ENCODE measurements at places on chromosomes 3 and 15.

DNA sequence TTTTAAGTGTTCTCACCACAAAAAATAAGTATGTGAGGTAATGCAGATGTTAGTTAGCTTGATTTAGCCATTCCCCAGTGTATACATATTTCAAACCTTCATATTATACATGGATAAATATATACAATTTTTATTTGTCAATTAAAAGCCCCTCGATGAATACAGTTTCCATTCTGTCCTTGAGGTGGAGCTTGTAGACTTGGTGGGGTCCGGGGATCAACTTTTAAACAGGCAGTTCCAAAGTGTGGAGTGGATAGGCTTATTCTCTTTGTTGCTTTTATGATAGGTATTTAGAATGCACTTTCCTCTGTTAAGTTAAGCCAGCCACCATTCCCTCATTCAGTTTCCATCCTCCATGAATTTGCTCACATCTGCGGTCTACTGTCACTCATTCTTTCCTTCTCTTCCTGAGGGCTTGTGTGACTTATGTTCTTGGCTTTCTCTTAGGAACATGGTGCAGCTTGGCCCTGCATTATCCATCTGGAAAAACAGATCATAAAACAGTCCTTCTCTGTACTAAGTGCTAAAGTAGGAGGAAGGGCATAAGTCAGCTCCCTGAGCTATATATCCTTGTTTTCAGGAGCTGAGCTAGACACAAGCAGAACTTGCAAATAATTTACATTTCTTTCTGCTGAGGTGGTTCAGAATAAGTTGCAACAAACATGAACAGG, 149.1 kb downstream of the NFKBIZ start:
- no peaks in the 10 kb centered on the region for H3K4me1 ChIP-seq
- no peak overlapping the region for H3K4me3 ChIP-seq
- no peak for DNase-seq
- H3K27me3 ChIP-seq: no peaks in the 10 kb centered on the region

DNA sequence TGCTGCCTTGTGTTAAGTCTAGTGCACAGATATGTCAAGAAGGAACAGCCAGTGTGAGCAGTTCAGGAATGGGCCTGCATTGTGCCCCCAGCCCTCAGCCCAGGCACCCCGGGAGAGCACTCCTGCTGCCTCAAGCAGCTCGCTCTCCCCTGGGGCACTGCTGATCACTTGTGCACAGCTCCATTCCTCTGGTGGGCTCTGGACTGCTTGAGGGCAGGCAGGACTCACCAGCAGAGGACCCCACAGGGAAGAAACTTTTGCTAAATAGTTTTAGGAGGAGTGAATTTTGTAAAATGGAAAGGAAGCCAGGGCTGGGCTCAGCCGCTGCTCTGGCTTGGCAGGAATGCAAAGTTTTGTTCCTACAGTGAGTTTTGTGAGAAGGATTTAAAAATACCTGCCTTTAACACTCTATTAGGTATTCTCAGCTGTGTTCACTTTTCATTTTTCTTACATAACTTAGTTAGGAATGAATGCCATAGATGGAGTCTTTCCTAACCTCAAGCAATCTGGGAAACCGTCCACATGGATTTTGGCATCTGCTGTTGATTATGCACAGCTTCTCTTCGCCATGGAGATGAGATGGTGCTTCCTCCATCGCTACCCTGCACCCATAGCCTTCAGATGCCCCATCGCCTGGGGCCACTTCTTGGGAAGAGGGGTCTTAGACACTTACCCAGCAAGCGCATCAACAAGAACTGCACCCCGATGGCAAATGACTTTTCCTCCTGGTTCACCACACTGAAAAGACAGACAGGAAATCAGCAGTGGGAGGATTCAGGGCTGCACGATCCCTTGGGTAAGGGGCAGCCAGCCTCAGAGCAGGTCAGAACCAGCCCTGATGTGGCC, 42.3 kb upstream of the RAB6B start:
- peaks cover 24% of the 10 kb centered on the region for H3K36me3 ChIP-seq
- H3K27me3 ChIP-seq: no peaks in the 10 kb centered on the region
- DNase-seq: no peak
- H3K4me3 ChIP-seq: no peak overlapping the region

GRCh38 chr3:26264708-26265107, 357.9 kb upstream of the LRRC3B start:
- no peaks in the 10 kb centered on the region for H3K4me1 ChIP-seq
- H3K27me3 ChIP-seq: no peaks in the 10 kb centered on the region
- H3K36me3 ChIP-seq: no peaks in the 10 kb centered on the region

GRCh38 chr3:112519424-112520001, 20.2 kb upstream of the BTLA start:
- no peaks in the 10 kb centered on the region for H3K27me3 ChIP-seq
- no peak overlapping the region for H3K27ac ChIP-seq
- H3K4me3 ChIP-seq: no peak overlapping the region
- no peaks in the 10 kb centered on the region for H3K36me3 ChIP-seq

- H3K4me1 ChIP-seq: no peaks in the 10 kb centered on the region
- no peak overlapping the region for H3K27ac ChIP-seq
- H3K4me3 ChIP-seq: no peak overlapping the region
- H3K27me3 ChIP-seq: no peaks in the 10 kb centered on the region
- H3K36me3 ChIP-seq: no peaks in the 10 kb centered on the region
- no peak for DNase-seq
Measured at GRCh38 chr3:173266441-173266840, 125.4 kb upstream of the SPATA16 start.

DNA sequence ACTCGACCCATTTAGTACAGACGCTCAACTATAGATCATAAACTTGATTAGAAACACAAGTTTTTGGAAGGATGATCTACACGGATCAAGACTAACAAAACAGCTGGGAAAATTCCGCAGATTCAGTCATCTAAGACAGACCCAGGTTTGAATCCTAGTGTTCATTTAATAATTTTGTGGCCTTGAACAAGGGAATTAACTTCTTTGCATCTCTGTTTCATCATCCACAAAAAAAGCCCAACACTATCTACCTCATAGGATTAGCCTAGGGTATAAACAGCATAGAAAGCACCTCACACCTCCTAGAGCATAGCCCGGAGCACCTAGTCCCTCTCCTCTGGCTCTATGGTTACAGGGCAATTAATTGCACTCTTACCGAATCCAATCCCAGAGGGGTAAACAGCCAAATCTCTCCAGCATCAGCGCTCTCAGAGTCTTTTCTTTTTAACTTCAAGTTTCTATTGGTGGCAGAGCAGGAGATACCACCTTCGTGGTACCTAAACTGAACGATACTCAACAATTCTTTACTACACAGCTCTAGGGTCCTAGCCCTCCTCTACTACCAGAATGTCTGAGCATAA, 3.5 kb downstream of the TBL1XR1 start:
- no peak overlapping the region for H3K27ac ChIP-seq
- H3K4me3 ChIP-seq: no peak overlapping the region
- peaks cover 31% of the 10 kb centered on the region for H3K4me1 ChIP-seq
- no peak for DNase-seq
- H3K36me3 ChIP-seq: no peaks in the 10 kb centered on the region
- no peaks in the 10 kb centered on the region for H3K27me3 ChIP-seq

- DNase-seq: no peak
- H3K4me1 ChIP-seq: no peaks in the 10 kb centered on the region
- H3K27ac ChIP-seq: peak overlapping the region; percentile 83
Measured at GRCh38 chr15:58146749-58147148, 8.6 kb downstream of the AQP9 start.

- no peaks in the 10 kb centered on the region for H3K4me1 ChIP-seq
- H3K27ac ChIP-seq: no peak overlapping the region
- DNase-seq: peak; percentile 30
Measured at GRCh38 chr15:80801891-80802680, 22.9 kb downstream of the CEMIP start.

GRCh38 chr15:51314391-51315337, 23.7 kb downstream of the CYP19A1 start:
- no peak overlapping the region for H3K27ac ChIP-seq
- H3K4me3 ChIP-seq: no peak overlapping the region
- peaks cover 5% of the 10 kb centered on the region for H3K4me1 ChIP-seq

DNA sequence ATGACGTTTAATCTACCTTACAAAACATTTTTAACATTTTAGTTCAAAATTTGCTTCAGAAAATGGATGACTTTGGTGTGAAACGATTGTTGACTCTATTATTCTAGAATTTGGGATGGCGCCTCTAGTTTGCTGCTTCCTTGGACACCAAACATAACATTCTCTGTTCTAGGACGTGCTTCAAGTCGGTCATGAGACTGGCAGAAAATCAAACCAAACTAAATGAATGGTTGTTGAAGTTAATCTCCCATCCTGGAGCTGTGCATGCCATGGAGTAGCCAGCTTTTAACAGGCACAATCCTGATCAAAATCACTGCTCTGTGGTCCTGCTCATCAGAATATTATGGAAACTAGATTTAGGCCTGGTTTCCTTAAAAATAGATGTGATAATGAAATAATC, 9.6 kb upstream of the LRRFIP2 start:
- DNase-seq: no peak
- no peak overlapping the region for H3K4me3 ChIP-seq
- H3K36me3 ChIP-seq: no peaks in the 10 kb centered on the region
- H3K27me3 ChIP-seq: no peaks in the 10 kb centered on the region
- peaks cover 9% of the 10 kb centered on the region for H3K4me1 ChIP-seq

DNA sequence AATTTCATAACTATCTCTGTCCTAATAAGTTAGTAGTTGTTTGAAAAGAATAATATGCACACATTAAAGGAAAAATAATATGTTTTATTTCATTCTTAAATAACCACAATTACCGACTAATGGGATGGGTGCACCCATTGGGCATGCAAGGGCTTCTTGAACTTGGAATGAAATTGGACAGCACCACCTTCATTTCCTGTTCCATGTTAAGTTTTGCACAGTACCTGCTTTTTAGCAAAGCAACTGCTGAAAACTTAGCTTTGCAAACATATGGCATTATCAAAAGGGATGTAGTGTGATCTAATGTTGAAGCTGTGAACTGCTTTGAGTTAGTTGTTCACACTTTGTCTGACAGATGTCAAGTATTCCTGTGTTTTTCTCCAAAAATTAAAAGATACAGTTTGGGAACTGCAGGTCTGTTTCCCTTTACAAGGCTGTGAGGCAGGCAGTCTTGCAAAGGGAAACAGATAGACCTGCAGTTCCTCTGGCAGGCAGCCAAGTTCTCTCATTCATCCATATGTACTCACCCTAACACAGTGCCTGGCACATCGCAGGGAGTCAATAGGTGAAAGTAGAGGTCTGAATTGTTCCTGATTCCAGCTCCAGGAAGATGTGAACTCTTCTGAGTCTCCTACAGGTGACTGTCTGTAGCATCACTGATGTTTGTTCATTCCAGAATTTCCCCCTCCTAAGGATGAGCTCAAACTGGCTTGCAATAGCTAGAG, 64.3 kb upstream of the GOLGA8B start:
- H3K4me3 ChIP-seq: no peak overlapping the region
- no peak overlapping the region for H3K27ac ChIP-seq
- H3K4me1 ChIP-seq: no peaks in the 10 kb centered on the region
- DNase-seq: no peak

DNA sequence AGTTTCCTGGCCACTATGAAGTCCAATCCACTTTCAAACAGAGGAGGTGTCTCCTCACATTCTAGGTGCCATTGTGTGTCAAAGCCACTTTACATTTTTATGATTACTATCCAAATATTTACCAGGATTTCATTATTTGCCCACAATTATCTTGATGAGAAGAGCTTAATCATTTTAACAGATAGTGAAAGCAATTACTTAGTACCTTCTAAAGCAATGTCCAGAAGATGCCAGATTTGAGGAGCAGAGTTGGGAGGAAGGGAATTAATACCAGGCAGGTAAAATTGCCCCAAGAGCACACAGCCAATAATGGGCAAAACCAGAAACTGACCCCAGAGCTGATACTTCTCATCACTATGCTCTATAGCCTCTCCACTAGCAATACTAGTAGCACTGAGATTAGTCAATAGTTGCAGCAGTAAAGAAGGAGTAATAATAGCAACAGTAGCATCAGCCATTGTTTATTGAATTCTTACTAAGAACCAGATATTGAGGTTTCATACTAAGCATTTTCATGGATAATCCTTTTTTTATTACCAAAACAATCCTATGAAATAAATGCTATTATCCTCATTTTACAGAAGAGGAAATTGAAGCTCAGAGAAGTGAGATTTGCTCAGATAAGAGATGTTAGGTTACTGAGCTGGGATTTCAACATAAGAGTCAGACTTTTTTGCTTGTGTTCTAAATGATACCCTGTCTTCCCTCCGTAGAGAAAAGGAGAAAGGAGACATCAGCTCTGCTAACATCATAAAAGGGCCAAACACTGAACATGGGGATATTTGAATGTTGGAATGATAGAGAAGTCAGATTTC, 509.3 kb upstream of the CFAP20DC start:
- H3K36me3 ChIP-seq: no peaks in the 10 kb centered on the region
- H3K4me3 ChIP-seq: no peak overlapping the region
- no peaks in the 10 kb centered on the region for H3K4me1 ChIP-seq
- no peak for DNase-seq

GRCh38 chr3:134378384-134378783, 4.1 kb upstream of the AMOTL2 start:
- H3K27ac ChIP-seq: peak overlapping the region; percentile 35
- no peaks in the 10 kb centered on the region for H3K27me3 ChIP-seq
- H3K4me1 ChIP-seq: peaks cover 45% of the 10 kb centered on the region
- no peak for DNase-seq

- no peaks in the 10 kb centered on the region for H3K27me3 ChIP-seq
- DNase-seq: no peak
- no peak overlapping the region for H3K27ac ChIP-seq
- no peaks in the 10 kb centered on the region for H3K4me1 ChIP-seq
Measured at GRCh38 chr3:11407644-11408043, 135.4 kb downstream of the ATG7 start.

DNA sequence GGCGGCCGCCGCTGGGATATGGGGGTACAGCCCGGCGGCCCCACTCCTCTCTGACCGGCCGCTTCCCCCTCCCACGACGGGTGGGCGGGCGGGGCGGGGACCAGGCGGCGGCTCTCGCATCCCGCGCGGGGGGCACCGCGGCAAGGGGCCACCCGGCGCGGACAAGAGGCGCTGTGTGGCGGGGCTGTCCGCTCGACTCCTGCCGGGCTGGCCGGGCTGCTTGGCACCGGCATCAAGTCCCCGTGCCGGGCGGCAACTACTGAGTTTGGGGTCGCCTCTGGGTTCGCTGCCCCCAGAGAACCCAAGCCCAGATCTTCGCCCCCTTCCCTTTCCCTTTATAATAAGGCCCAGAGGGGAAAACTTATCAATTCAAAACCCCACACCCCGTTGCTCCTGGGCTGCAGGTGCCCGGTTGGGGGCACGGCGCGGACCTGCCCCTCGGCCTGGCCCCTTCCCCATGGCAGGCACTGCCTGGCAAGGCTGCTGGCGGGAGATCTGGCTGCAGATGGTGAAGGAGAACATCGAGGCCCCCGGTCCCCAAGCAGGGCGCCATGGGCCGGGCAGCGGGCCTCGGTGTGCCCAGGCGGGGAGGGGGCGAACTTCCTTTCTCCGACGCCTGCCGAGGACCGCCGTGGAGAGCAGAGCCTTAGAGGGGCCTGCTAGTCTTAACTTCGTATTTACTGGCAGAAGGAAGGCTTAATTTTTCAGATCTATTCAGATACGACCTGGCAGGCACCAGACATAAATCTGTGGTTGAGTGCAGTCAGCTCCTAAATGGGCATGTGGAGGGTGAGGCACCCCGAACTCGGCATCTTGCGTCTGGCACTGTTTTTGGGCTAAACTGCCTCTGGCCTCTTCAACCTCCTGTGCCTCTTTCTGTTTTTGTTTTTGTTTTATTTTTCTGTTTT, 911 bp downstream of the APBA2 start:
- H3K27me3 ChIP-seq: no peaks in the 10 kb centered on the region
- H3K4me1 ChIP-seq: peaks cover 11% of the 10 kb centered on the region

- H3K27ac ChIP-seq: peak overlapping the region; percentile 90
- no peak overlapping the region for H3K4me3 ChIP-seq
Measured at GRCh38 chr3:183626877-183627594, 8.4 kb upstream of the KLHL24 start.
